ENCODE measurements at places on chromosomes 2 and 18. TPM values are rescaled to one million over a fixed set of nuclear protein-coding genes. Genes with fewer than 3 reads are reported as not detected.
A peak's percentile ranks its signal among the peaks of the same experiment; 100 is the strongest.

MC5R gene
- not detected for total RNA-seq

DNA sequence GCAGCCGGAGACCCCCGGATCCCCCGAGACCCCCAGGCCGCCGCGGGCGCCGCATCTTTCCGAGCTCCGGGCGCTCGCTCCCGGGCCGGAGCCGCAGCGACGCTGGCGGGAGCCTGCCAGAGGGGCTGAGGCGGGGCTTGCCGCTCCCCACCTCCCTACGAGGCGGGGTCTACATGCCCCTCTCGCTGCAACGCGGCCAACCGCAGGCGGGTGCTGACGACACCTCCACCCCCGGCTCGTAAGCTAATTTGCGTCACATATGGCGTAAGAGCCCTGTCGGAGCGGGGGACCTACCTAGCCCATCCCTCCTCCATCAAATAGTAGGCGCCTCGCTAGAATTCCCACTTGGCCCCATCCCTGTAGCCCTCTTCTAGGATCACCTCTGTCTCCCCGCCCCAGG is at the start of gene PTPRN:
Gene PTPRN (minus strand): TSS at position 124 of the 400 bp plus-strand sequence. CDS start 69 bp downstream, at position 55.
- DNase-seq = no peak
- no peaks in the 10 kb centered on the region for H3K4me1 ChIP-seq
- H3K27me3 ChIP-seq = peaks cover 93% of the 10 kb centered on the region
- H3K36me3 ChIP-seq = no peaks in the 10 kb centered on the region
- no peak within 1 kb of the TSS for H3K4me3 ChIP-seq

GRCh38 chr2:156630579-156631337 is 194.6 kb downstream of the GPD2 start:
- H3K4me1 ChIP-seq = no peaks in the 10 kb centered on the region
- no peak overlapping the region for H3K4me3 ChIP-seq
- peaks cover 8% of the 10 kb centered on the region for H3K27me3 ChIP-seq
- no peak overlapping the region for H3K27ac ChIP-seq

GRCh38 chr2:50547521-50547920 is 484.4 kb downstream of the NRXN1 start:
- H3K4me3 ChIP-seq = no peak overlapping the region
- peaks cover 9% of the 10 kb centered on the region for H3K4me1 ChIP-seq
- H3K27ac ChIP-seq = no peak overlapping the region
- H3K36me3 ChIP-seq = no peaks in the 10 kb centered on the region

DNA sequence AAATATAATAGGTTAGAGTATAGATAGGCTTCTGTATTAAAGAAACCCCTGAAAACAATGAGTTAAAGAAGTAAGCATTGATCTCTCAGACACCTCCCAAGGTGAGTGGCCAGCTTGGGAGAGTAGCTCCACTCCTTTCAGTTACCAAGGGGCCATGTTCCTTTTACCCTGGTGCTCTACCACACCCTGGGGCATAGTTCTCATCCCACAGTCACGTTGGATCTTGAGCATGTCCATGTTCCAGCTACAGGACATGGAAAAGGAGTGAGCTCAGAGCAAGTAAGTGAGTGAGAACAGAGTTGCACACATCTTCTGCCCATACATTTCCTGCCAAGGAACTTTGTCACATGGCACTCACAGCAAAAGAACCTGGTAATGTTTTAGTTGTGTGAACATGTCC is 325.9 kb upstream of the SLC39A10 start:
- no peak overlapping the region for H3K4me3 ChIP-seq
- H3K27ac ChIP-seq = no peak overlapping the region

ASB18 gene
- 11.3 TPM for total RNA-seq

VIL1 gene
- not detected for total RNA-seq

FAM228B gene
- 29.6 TPM for total RNA-seq

GRCh38 chr18:46190667-46191066 is 86.5 kb downstream of the HAUS1 start:
- no peak for DNase-seq
- no peaks in the 10 kb centered on the region for H3K36me3 ChIP-seq
- peaks cover 37% of the 10 kb centered on the region for H3K4me1 ChIP-seq
- H3K4me3 ChIP-seq = no peak overlapping the region

LYG1 gene
- total RNA-seq = 0.58 TPM

GRCh38 chr2:125280265-125280664 is 1255.2 kb downstream of the CNTNAP5 start:
- H3K27ac ChIP-seq = no peak overlapping the region
- H3K27me3 ChIP-seq = no peaks in the 10 kb centered on the region
- no peaks in the 10 kb centered on the region for H3K4me1 ChIP-seq
- H3K4me3 ChIP-seq = no peak overlapping the region
- DNase-seq = no peak
- H3K36me3 ChIP-seq = no peaks in the 10 kb centered on the region

- peaks cover 18% of the 10 kb centered on the region for H3K36me3 ChIP-seq
- DNase-seq = no peak
- H3K4me3 ChIP-seq = no peak overlapping the region
- no peaks in the 10 kb centered on the region for H3K27me3 ChIP-seq
- H3K4me1 ChIP-seq = peaks cover 5% of the 10 kb centered on the region
These were observed 271.5 kb downstream of the AGAP1 start for GRCh38 chr2:235765181-235765820.

- peaks cover 14% of the 10 kb centered on the region for H3K27me3 ChIP-seq
- no peaks in the 10 kb centered on the region for H3K36me3 ChIP-seq
- no peak overlapping the region for H3K27ac ChIP-seq
- DNase-seq = no peak
- H3K4me3 ChIP-seq = no peak overlapping the region
- H3K4me1 ChIP-seq = peaks cover 3% of the 10 kb centered on the region
These were observed 122.1 kb downstream of the RPIA start for GRCh38 chr2:88813612-88814011.

DNA sequence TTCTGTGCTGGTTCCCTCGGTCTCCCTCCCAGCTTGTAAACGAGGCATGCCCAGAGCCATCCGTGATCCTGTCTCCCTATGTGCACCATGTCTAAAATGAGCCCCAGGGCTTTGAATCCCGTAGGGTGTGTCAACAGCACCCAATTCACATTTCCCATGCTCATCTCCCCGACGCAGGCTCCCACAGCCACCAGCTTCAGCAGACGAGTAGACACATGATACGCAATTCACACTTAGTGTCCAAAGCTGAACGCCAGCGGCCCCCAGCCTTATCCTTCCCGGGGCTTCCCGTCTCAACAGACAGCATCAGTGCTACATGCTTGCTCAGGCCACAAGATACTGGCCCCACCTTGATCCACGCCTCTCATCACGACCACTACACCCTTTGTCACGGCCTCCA is 88.1 kb downstream of the EIPR1 start:
- H3K4me3 ChIP-seq = no peak overlapping the region
- no peaks in the 10 kb centered on the region for H3K36me3 ChIP-seq
- H3K4me1 ChIP-seq = no peaks in the 10 kb centered on the region

DNA sequence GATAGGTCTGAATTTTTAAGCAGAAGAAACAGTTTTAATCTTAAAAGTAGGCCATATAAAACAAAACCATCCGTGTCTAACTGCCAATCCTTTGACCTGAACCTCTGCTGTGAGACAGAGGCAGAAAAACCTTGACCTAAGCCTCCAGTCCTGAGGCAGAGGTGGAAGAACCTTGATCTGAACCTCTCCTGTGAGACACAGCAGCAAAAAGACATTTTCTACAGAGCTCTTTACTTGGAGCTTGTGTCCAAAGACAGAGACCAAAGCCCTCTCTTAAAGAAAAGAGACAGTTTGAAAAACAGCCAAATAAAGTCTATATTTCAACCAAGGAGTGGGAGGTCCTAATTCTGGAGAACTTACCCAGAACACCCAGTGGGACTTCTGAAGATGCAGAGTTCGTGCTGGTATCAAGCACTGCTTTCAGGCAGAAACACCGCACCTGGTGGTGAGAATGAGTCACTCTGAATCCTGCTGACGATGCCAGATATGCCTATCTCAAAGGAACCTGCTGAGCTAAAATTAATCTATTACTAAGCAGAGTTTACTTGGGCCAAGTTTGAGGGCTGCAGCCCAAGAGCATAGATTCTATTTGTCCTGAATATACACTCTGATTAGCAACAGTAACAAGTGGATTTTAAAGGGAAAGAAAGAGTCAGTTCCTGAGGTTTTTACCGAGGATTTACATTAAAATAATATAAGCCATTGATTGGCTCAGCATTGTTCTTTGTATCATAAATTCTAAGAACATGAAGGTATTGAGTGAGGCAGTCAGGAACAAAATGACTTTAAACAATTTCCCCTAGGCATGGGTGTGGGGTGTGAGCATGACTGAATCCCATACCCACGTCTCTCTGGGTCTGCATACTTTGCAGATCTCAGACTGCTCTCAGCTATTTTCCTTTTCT is 806.4 kb downstream of the TRIB2 start:
- no peaks in the 10 kb centered on the region for H3K27me3 ChIP-seq
- DNase-seq = no peak
- peaks cover 4% of the 10 kb centered on the region for H3K4me1 ChIP-seq
- H3K4me3 ChIP-seq = no peak overlapping the region
- H3K27ac ChIP-seq = no peak overlapping the region

DNA sequence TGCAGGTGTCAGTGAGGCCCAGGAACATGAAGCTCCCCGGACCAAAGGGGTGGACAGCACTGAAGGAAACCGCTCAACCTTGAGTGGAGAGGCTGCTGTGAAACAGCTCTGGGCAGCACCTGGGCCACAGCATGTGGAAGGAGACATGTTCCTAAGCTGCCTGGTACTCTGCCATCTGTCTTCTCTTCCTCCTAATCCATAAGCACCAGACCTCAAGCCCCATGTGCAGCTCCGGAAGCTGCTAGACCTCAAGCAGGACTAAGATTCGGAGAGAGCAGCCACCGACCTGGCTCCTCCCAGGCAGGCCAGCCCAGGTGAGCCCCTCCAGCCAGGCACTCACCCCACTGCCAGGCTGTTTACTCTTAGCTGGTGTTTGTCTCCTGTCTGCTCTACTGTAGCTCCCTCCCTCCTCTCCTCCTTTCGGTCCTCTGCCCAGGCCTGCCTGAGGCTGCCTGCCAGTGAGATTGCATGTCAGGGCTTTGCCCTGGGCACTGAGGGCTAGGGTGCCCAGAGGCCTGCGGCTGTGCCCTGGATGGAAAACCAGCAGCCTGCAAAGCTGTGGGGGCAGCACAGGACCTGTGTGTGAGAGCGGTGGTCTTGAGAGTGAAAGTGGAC is 53.7 kb downstream of the BCL11A start:
- H3K27me3 ChIP-seq = peaks cover 11% of the 10 kb centered on the region
- peak; percentile 40 for DNase-seq
- no peak overlapping the region for H3K4me3 ChIP-seq
- H3K36me3 ChIP-seq = no peaks in the 10 kb centered on the region
- peak overlapping the region; percentile 53 for H3K27ac ChIP-seq

GRCh38 chr2:212473211-212473610 is 65.4 kb downstream of the ERBB4 start:
- H3K27ac ChIP-seq = no peak overlapping the region
- H3K36me3 ChIP-seq = no peaks in the 10 kb centered on the region
- no peak for DNase-seq
- no peaks in the 10 kb centered on the region for H3K27me3 ChIP-seq

- H3K27me3 ChIP-seq = no peaks in the 10 kb centered on the region
- DNase-seq = no peak
- H3K27ac ChIP-seq = no peak overlapping the region
- no peak overlapping the region for H3K4me3 ChIP-seq
- H3K4me1 ChIP-seq = no peaks in the 10 kb centered on the region
These were observed 1027.9 kb upstream of the FAM98A start for GRCh38 chr2:34627003-34627402.

GRCh38 chr2:231176066-231176465 is 22.4 kb upstream of the ARMC9 start:
- H3K4me1 ChIP-seq = peaks cover 25% of the 10 kb centered on the region
- DNase-seq = no peak
- H3K4me3 ChIP-seq = no peak overlapping the region
- H3K36me3 ChIP-seq = peaks cover 22% of the 10 kb centered on the region
- no peaks in the 10 kb centered on the region for H3K27me3 ChIP-seq
- H3K27ac ChIP-seq = no peak overlapping the region

GRCh38 chr2:55598056-55598795 is 19.2 kb downstream of the PPP4R3B start:
- no peak overlapping the region for H3K4me3 ChIP-seq
- DNase-seq = no peak
- H3K4me1 ChIP-seq = peaks cover 15% of the 10 kb centered on the region
- no peak overlapping the region for H3K27ac ChIP-seq
- H3K36me3 ChIP-seq = peaks cover 44% of the 10 kb centered on the region

GRCh38 chr18:58484989-58485981 is 143.6 kb downstream of the ALPK2 start:
- peaks cover 10% of the 10 kb centered on the region for H3K4me1 ChIP-seq
- no peaks in the 10 kb centered on the region for H3K36me3 ChIP-seq
- no peak overlapping the region for H3K27ac ChIP-seq
- no peak overlapping the region for H3K4me3 ChIP-seq
- no peak for DNase-seq
- H3K27me3 ChIP-seq = no peaks in the 10 kb centered on the region

DNA sequence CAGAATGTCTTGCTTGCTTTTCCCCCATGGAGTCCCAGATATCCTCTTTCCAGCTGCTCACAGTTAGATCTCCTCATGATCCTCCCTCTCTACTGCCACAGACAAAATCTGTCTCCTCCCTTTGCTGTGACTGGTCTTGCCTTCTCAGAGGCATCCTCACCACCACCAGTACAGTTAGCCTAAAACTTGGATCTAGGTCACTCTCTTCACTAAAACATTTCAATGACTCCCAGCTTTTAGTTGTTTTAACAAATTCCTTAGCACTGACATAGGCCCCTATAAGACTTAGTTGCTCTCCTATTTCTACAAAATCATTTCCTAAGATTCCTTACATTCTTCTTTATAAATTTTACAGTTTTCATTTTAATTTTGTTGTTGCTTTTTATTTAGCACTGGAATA is 734.2 kb upstream of the CHAC2 start:
- no peaks in the 10 kb centered on the region for H3K4me1 ChIP-seq
- no peak overlapping the region for H3K27ac ChIP-seq
- no peak overlapping the region for H3K4me3 ChIP-seq
- H3K36me3 ChIP-seq = no peaks in the 10 kb centered on the region
- no peaks in the 10 kb centered on the region for H3K27me3 ChIP-seq

DNA sequence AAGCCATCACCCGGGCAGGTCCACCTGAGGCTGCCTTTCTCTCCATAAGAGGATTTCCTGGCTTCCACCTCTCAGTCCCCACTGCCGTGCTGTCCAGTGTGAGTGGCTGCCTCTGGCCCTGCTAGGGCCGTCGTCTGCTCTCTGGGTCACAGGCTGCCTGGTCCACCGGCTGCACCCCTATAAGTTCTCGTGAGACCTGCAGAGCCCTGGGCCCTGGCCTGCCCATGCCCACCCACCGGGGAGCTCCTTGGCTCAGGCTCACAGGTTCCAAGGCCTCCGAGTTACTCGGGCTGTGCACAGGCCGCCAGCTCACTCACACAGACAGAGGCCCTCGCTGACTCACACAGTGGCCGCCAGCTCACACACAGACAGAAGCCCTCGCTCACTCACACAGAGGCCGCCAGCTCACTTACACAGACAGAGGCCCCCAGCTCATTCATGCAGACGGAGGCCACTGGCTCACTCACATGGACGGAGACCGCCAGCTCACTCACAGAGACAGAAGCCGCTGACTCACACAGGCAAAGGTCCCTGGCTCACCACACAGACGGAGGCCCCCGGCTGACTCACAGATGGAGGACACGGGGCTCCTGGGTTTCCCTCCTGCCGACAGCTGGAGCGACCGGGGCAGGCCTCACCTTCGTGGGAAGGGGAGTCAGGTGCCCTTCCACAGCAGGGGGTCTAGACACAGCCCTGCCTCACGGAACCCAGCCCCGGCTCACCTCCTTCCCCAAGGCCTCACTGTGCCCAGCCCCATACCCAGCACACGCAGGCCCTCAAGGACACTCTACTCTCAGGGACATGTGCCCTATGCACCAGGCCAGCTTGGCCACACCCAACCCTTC is 334.1 kb upstream of the MYT1L start:
- no peak overlapping the region for H3K4me3 ChIP-seq
- H3K4me1 ChIP-seq = peaks cover 4% of the 10 kb centered on the region
- H3K36me3 ChIP-seq = no peaks in the 10 kb centered on the region
- H3K27me3 ChIP-seq = peaks cover 12% of the 10 kb centered on the region
- DNase-seq = no peak
- no peak overlapping the region for H3K27ac ChIP-seq
